ENCODE measurements at places on chromosomes 3 and 15. TPM values are rescaled to one million over a fixed set of nuclear protein-coding genes. Genes with fewer than 3 reads are reported as not detected.

- no peaks in the 10 kb centered on the region for H3K36me3 ChIP-seq
- H3K27me3 ChIP-seq = peaks cover 2% of the 10 kb centered on the region
- no peak overlapping the region for H3K27ac ChIP-seq
- no peak overlapping the region for H3K4me3 ChIP-seq
Observed at GRCh38 chr3:53703630-53704362, 142.4 kb downstream of the CHDH start.

GRCh38 chr3:12643724-12644123, 20.2 kb downstream of the RAF1 start:
- DNase-seq = no peak
- H3K4me1 ChIP-seq = peaks cover 28% of the 10 kb centered on the region
- H3K36me3 ChIP-seq = peaks cover 23% of the 10 kb centered on the region
- no peak overlapping the region for H3K4me3 ChIP-seq
- H3K27me3 ChIP-seq = no peaks in the 10 kb centered on the region
- H3K27ac ChIP-seq = no peak overlapping the region

DNA sequence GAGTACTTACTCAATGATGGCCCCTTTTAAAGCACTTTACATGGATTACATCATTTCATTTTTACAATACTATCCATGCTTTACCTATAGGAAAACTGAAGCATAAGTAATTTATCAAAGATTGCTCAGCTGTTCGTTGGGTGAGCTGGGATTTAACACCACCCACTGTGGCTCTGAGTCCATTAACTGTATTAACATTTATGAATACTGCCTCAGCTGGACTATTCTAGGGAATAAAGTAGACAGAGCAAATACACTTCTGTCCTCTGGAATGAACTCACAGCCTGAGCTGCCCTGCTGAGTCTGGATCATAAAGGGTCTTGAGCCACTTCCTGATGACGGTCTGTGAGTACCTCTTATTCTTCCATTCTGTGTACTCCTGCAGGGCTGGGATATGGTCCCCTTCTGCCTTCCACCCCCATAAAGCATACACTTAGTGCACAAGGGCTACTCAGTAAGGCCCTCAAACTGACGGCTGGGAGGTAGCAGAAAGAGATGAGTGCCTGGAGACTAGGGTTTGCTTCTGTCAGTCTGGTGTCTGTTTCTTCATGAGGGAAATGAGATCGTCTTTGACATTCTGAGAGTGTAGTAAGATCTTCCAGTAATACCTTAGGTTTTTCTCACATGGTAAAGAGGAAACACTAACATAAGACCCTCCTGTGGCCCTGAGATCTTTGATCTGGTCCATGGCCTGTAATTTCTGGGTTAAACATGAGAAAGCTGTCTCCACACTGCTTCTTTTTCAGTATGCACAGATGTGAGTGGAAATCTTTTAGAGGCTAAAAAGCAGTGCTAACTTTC, 12.6 kb upstream of the ST6GAL1 start:
- H3K27ac ChIP-seq = no peak overlapping the region
- peaks cover 2% of the 10 kb centered on the region for H3K36me3 ChIP-seq
- H3K4me1 ChIP-seq = peaks cover 36% of the 10 kb centered on the region
- no peak for DNase-seq

DNA sequence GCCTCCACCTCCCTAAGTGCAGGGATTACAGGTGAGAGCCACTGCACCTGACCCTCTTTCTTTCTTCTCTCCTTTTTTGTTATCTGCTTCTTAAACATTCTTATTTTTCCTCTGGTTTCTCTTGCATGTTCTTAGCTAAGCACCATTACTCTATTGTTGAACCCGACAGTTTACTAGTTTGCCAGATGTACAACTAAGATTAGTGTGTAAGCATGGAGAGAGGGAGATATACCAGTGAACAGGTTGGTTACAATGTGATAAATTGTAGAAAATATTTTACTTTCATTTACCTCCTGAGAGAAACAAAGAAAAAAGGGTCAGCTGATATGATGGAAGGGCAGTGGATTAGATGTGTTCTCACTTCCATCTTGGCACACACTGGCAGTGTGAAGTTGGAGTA, 4.9 kb downstream of the HAUS2 start:
- H3K27ac ChIP-seq = no peak overlapping the region
- H3K27me3 ChIP-seq = no peaks in the 10 kb centered on the region
- DNase-seq = no peak
- H3K4me1 ChIP-seq = peaks cover 38% of the 10 kb centered on the region
- H3K36me3 ChIP-seq = peaks cover 24% of the 10 kb centered on the region

GRCh38 chr3:158683230-158683962, 10.9 kb upstream of the LXN start:
- H3K4me3 ChIP-seq = no peak overlapping the region
- no peaks in the 10 kb centered on the region for H3K27me3 ChIP-seq
- no peak overlapping the region for H3K27ac ChIP-seq
- DNase-seq = no peak

DNA sequence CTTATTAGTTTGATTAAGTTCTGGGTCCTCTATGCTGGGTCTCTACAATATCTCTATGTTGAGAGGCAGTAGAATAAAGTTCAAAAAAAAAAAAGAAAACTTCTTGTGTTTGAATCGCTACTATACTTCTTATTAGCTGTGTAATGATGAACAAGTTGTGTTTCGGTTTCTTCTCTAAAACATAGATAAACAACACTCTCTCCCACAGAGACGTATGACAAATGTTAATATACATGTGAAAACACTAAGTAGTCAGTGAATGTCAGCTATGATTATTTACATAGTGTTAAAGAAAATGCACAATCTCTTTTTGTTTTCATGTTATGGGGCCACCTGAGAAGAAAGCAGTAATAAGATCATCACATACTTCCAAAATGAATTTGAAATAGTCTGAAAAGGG, 45.3 kb downstream of the ACAP2 start:
- peaks cover 11% of the 10 kb centered on the region for H3K4me1 ChIP-seq
- peaks cover 3% of the 10 kb centered on the region for H3K36me3 ChIP-seq
- H3K27ac ChIP-seq = no peak overlapping the region
- H3K27me3 ChIP-seq = no peaks in the 10 kb centered on the region

GRCh38 chr15:22878103-22878502, 39.6 kb downstream of the NIPA2 start:
- no peak overlapping the region for H3K4me3 ChIP-seq
- no peaks in the 10 kb centered on the region for H3K4me1 ChIP-seq
- H3K27me3 ChIP-seq = no peaks in the 10 kb centered on the region
- peaks cover 6% of the 10 kb centered on the region for H3K36me3 ChIP-seq
- no peak for DNase-seq

DNA sequence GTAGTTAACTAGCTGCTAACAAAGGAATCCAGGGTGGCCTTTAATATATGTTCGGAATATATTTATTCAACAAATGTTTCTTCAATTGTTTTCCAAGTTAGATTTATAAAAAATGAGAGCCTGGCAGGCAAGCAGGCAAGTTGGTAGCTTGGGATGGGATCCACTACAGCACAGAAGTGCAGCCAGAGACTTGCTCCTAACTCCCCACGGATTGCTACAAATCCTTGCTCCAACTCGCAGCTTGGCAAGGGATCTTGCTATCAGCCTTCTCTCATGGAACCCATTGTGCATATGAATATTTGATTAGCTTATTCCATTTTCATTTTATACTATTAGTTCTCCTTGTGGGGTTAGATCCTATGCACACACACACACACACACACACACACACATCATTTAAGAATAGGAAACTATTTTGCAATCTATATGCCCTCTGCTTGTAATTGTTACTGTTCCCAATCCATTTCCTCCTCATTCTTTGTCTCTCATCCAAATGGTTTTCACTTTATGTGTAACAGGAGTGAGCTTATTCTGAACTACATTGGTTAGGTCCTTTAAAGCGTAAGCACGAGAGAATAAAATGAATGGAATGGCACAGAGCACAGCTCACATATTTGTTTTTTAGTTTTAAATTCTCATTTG, 505.6 kb downstream of the LPP start:
- no peaks in the 10 kb centered on the region for H3K4me1 ChIP-seq
- no peak for DNase-seq
- H3K27me3 ChIP-seq = no peaks in the 10 kb centered on the region
- no peak overlapping the region for H3K4me3 ChIP-seq
- no peak overlapping the region for H3K27ac ChIP-seq

DNA sequence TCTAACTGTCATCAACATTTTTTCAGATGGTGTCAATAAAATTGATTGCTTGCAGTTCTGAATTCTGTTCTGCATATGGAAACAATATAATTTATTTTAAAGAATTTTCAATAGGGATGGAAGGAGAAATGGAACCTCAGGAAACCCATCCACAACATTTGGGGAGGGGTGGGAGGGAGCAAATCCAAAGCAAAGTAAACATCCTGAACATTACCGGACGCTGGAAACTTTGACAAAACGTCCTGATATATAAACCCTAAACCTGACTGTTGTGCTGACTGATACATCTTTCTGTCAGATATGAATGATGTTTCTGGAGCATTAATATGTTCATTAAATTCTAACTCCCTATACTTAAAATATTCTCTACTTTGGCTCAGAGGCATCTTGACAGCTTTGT, 479.0 kb downstream of the FOXP1 start:
- no peaks in the 10 kb centered on the region for H3K27me3 ChIP-seq
- peaks cover 37% of the 10 kb centered on the region for H3K36me3 ChIP-seq
- peaks cover 70% of the 10 kb centered on the region for H3K4me1 ChIP-seq
- H3K27ac ChIP-seq = no peak overlapping the region
- DNase-seq = no peak
- no peak overlapping the region for H3K4me3 ChIP-seq

- no peak overlapping the region for H3K27ac ChIP-seq
- peaks cover 28% of the 10 kb centered on the region for H3K4me1 ChIP-seq
- no peaks in the 10 kb centered on the region for H3K36me3 ChIP-seq
- peaks cover 5% of the 10 kb centered on the region for H3K27me3 ChIP-seq
Observed at GRCh38 chr15:57559875-57560274, 31.8 kb upstream of the MYZAP start.

GRCh38 chr15:70244978-70245542, 147.3 kb upstream of the TLE3 start:
- no peaks in the 10 kb centered on the region for H3K36me3 ChIP-seq
- peaks cover 35% of the 10 kb centered on the region for H3K4me1 ChIP-seq
- no peak overlapping the region for H3K4me3 ChIP-seq
- H3K27me3 ChIP-seq = peaks cover 7% of the 10 kb centered on the region
- no peak overlapping the region for H3K27ac ChIP-seq
- no peak for DNase-seq

GRCh38 chr15:40949756-40950207, 3.5 kb upstream of the CHAC1 start:
- H3K36me3 ChIP-seq = peaks cover 12% of the 10 kb centered on the region
- no peak for DNase-seq
- peaks cover 41% of the 10 kb centered on the region for H3K4me1 ChIP-seq
- H3K4me3 ChIP-seq = no peak overlapping the region

DNA sequence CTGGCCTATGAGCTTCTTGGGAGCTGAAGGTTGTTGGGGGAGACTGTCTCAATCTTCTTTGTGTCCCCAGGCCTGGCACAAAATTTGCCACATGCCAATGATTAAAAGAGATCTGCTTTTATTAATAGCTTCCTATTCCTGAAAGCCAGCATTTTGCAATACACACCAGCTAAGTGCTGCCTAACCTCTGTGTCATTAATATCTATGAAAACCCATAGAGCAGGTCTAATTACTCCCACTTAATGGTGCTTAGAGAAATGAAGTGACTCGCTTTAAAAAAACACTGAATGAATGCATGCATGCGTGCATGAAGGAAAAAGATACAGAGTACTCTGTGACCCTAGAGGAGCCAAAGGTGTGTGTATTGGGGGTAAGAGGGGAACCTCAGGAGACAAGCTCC, 55.0 kb downstream of the SLC6A1 start:
- H3K36me3 ChIP-seq = no peaks in the 10 kb centered on the region
- peaks cover 21% of the 10 kb centered on the region for H3K27me3 ChIP-seq
- DNase-seq = no peak
- H3K4me3 ChIP-seq = no peak overlapping the region
- H3K4me1 ChIP-seq = no peaks in the 10 kb centered on the region
- H3K27ac ChIP-seq = no peak overlapping the region

- no peak overlapping the region for H3K4me3 ChIP-seq
- no peaks in the 10 kb centered on the region for H3K4me1 ChIP-seq
- no peak overlapping the region for H3K27ac ChIP-seq
- peaks cover 22% of the 10 kb centered on the region for H3K27me3 ChIP-seq
- H3K36me3 ChIP-seq = no peaks in the 10 kb centered on the region
Observed at GRCh38 chr3:138051947-138052802, 42.2 kb downstream of the CLDN18 start.

- peaks cover 46% of the 10 kb centered on the region for H3K27me3 ChIP-seq
- H3K4me1 ChIP-seq = peaks cover 59% of the 10 kb centered on the region
- peak overlapping the region; percentile 34 for H3K27ac ChIP-seq
- DNase-seq = no peak
- H3K36me3 ChIP-seq = peaks cover 33% of the 10 kb centered on the region
- no peak overlapping the region for H3K4me3 ChIP-seq
Observed at GRCh38 chr15:70508561-70509281, 254.6 kb downstream of the UACA start.

- no peak for DNase-seq
- H3K4me1 ChIP-seq = peaks cover 62% of the 10 kb centered on the region
- H3K27me3 ChIP-seq = no peaks in the 10 kb centered on the region
- peak overlapping the region; percentile 93 for H3K4me3 ChIP-seq
- peaks cover 32% of the 10 kb centered on the region for H3K36me3 ChIP-seq
- H3K27ac ChIP-seq = peak overlapping the region; percentile 92
Observed at GRCh38 chr3:16888356-16888755, 3.6 kb downstream of the PLCL2 start.

DNA sequence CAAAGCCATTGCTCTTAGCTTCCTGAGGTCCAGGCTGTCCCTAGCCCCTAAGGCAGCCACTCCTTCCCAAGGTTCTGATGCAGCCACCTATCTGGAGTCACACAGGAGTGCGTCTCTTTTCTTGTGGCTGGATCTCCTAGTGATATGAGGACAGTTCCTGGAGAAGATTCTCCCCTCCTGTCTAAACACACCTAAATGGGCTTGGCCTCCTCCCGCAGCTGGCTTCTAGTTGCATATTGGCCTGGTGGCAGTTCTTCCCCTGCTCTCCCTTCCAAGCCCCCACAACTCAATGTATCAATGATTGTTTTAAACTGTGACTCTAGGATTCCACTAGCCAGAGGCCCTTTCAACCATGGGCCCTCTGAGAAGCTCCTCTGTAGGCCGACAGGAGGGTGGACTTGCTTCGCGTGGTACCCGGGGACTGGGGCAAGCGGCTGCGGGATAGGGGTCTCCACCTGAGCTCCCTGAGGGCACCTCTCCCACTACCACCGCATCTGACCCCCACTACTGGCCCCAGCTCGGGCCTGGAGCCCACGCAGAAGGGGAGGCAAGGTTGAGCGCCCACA, 1.4 kb downstream of the ITGA11 start:
- no peaks in the 10 kb centered on the region for H3K36me3 ChIP-seq
- peaks cover 2% of the 10 kb centered on the region for H3K4me1 ChIP-seq
- H3K27ac ChIP-seq = no peak overlapping the region
- no peak for DNase-seq
- peaks cover 68% of the 10 kb centered on the region for H3K27me3 ChIP-seq
- H3K4me3 ChIP-seq = no peak overlapping the region

Gene PLA2G4D
- not detected for total RNA-seq

Gene GP9
- total RNA-seq = not detected

Gene CYP1A2
- total RNA-seq = not detected

Gene CPLX3
- 0.18 TPM for total RNA-seq

Gene FHIT
- 9.7 TPM for total RNA-seq

Gene GNAT1
- not detected for total RNA-seq

Gene NEDD4
- total RNA-seq = 9.8 TPM

Data from activated CD4-positive, alpha-beta memory T cell treated with anti-CD3 and anti-CD28 coated beads, Interleukin-2, amount 10 ng/mL, durations not matched to agents 7 days and 5 days (primary cell).